Stimulated activated CD4-positive, alpha-beta T cell treated with anti-CD3 and anti-CD28 coated beads, Interleukin-12 subunit alpha, Interleukin-12 subunit beta, amount 100 ng/mL, for 24 hours (primary cell): ENCODE measurements at places on chromosomes 16 and 17.

- DNase-seq: no peak
Measured at GRCh38 chr17:50364715-50365114, 8.3 kb downstream of the MRPL27 start.

- DNase-seq: peak; percentile 89
Measured at GRCh38 chr17:35930211-35931065, at the start of gene RDM1. TSS of gene RDM1 (minus strand) at chr17:35930773. CDS start at chr17:35930727, 46 bp downstream.

- peak; percentile 34 for DNase-seq
Measured at GRCh38 chr16:89357055-89357816, 133.1 kb downstream of the ANKRD11 start.

DNA sequence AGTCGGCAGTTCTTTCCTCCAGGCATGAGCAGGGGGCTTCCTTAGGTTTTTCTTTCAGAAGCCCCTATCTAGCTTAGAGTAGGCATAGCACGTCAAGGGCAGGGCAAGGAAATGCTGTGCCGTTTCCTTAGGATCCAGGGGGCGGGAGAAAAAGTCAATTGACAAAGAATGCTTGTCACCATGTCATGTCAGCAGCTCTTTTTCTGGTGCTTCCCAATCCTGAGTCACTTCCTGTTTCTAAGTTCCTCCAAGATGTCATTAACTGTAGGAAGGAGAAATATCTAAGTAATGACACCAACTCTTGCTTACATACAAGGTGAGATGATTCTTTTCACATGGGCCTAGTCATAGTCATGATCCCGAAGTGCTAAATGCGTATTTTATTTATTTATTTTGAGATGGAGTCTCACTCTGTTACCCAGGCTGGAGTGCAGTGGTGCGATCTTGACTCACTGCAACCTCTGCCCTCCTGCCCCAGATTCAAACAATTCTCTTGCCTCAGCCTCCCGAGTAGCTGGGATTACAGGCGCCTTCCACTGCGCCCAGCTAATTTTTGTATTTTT lies 35.2 kb downstream of the GJC1 start:
- no peak for DNase-seq

DNA sequence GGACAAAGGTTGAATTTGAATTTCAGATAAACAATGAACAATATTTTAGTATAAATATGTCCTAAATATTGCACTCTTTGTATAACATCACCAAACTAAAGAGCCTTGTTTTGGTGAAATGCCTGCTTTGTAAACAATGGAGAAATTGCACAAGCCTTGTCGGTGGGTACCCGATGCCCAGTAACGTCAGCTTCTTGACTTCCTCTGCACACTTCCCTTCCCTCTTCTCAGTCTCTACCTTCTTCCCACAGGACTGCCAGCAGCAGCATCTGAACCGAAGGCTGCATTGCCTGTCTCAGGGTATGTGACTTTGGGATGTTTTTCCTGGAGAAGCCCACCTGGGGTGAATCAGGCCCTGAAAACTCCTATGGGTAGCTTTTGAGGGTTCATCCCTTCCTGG lies 113.9 kb downstream of the UTP18 start:
- DNase-seq: no peak

- no peak for DNase-seq
Measured at GRCh38 chr16:64159976-64160375, 961.9 kb downstream of the CDH11 start.

DNA sequence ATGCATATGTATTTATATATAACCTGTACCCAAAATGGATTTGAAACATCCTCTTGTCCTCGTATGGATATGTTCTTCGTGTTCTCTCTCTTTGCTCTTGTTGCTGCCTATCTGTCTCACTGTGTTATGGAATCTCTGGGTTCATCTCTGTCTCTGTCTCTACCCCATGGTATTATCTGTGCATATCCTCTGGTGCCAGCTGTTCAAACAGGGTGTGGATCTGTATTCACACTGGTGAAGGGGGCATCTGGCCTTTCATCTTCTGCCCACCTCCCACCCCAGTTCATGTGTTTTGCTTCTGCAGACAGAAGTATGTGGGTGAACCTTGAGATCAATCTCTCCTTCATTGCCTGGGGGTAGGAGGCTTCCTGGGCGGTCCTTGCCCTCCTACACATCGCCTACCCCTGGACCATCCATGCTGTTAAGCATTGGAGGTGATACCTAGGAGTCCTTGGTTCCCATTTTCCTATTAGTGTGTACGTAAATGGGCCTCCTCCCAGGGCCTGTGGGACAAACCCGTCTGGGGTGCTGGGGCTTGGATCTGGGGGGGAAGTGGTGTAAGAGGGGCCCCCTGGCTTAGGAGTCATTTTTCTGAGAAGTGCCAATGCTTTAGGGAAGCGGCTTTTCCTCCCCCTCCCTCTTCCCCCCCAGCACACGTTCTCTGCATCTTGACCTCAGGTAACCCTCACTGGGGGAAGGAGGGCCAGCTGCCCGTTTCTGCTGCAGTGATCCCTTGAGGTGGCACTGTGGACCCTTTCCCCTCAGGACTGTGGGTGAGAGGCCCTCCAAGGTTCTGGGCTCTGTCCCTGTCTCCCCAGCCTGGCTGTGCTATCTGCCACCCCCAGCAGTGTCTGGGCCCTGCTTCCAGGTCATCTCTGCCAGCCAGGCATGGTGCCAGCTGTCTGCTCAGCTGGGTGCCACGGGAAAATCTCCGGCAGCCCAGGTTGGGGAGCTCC lies 21.1 kb downstream of the RARA start:
- DNase-seq: no peak

DNA sequence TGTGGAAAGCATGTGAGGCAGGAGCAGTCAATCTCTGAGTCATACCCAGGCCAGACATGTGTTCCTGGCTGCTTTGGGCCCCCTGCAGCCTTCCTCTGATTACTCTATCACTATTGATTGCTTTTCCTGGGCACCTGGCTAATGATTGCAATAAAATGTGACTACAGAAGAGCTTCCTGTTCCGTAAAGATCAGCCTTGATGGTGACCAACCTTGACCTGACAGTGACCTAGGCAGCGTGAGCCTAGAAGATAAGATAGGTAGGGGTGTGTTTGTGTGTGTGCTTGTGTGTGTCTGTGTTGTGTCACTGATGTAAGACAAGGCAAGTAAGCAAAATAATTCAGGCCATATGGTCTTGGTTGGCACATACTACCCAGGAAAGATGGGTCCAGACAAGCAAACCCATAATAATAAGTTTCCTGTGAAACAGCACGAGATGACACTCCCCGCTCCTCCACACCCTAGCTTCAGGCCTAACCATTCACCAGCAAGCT lies 367.7 kb upstream of the CDH11 start:
- no peak for DNase-seq

- DNase-seq: no peak
Measured at GRCh38 chr16:85350973-85351372, 238.7 kb upstream of the CIBAR2 start.

GRCh38 chr16:8577678-8578304 lies 12.5 kb downstream of the TMEM114 start:
- no peak for DNase-seq

DNA sequence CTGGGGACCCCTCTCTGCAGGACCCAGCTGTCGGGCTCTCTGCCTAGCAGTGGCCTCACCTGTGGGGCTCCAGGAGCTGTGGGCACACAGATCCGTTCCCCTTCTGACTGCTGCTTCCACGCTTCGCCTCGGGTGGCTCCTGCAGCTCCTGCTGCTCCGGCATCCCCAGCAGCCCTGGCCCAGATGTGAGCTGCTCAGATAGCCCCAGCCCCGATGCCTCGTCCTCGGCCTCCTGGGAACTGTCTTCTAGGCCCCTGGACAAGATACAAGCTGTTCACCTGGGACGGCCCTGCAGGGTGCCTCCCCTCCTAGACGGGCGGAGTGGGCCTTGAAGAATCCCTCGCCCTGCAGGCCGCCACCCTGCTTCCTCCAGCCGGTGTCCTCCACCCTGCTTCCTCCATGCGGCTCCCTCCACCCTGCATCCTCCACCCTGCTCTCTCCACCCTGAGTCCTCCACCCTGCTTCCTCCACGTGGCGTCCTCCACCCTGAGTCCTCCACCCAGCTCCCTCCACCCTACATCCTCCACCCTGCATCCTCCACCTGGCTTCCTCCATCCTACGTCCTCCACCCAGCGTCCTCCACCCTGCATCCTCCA lies 11.0 kb downstream of the EMC6 start:
- DNase-seq: no peak

DNA sequence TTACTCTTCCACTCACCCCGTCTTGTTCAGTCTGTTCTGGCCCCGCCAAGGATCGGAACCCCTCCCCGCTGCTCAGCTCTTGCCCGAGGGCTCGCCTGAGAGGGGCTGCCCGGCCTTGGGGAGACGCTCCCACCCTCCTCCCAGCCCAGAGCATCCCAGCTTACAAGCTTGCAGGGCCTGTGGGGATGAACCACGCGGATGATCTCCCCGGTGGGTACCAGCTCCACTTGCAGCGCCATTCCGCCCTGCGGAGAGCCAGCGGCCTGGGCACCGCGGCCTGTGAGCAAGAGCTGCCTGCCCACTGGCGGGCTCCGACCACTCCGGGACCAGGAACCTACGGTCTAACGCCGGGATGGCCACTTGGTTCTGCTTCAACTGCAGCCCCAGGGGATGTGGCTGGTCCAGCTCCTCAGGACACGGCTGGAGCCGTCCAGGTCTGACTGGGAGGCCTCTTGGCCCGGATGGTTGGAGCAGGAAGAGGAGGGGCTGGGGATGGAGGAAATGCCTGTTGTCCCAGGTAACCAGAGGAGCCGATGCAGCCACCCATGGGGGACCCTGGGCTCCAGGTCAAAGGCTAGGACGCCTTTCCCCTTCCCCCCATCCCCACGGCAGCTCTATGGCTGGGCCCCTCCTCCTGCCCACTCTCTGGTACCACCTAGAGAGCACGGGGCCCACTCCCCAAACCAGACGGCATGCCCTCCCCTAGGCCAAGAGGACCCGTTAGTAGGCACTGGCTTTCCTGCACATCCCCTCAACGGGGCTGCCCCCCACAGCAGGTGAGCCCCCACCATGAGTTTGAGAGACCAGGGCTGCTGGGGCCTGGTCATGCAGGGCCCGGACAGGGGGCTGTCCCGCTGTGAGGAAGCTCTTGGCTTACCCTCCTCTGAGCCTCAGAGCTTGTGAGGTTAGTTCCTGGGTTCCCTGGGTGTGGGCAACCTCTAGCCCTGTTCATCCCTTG lies at the start of gene MYO1C:
MYO1C (minus strand) TSS at position 438 of the 958 bp plus-strand sequence; CDS start at position 239, 199 bp downstream.
- no peak for DNase-seq

- no peak for DNase-seq
Measured at GRCh38 chr17:1467898-1468492, 12.0 kb upstream of the CRK start.

DNA sequence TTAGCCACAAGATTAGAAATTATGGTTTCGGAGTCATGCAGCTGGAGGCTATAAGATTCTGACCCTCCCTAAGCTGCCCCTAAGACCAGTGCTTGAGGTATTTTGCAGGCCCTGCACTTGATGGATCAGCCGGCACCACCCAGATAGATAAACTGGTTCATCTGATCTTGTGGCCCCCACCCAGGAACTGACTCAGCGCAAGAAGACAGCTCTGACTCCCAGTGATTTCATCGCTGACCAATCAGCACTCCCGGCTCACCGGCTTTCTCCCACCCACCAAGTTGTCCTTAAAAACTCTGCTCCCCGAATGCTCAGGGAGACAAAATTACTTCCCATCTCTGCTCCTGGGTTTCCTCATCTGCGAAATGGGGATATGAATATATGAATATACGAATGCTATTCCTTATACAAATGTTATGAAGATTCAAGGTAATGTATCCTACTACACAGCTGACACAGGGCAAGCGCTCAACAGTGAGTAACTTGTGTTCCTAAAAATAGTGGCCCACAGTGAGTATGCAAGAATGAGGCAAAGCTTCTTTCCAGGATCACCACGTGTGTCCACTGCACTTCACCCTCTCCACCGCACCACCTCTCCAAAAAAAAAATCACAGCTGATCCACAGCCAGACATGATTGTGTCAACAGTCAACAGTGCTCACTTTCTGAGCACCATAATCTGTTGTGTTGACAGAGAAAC lies 33.3 kb upstream of the C16orf82 start:
- DNase-seq: no peak

DNA sequence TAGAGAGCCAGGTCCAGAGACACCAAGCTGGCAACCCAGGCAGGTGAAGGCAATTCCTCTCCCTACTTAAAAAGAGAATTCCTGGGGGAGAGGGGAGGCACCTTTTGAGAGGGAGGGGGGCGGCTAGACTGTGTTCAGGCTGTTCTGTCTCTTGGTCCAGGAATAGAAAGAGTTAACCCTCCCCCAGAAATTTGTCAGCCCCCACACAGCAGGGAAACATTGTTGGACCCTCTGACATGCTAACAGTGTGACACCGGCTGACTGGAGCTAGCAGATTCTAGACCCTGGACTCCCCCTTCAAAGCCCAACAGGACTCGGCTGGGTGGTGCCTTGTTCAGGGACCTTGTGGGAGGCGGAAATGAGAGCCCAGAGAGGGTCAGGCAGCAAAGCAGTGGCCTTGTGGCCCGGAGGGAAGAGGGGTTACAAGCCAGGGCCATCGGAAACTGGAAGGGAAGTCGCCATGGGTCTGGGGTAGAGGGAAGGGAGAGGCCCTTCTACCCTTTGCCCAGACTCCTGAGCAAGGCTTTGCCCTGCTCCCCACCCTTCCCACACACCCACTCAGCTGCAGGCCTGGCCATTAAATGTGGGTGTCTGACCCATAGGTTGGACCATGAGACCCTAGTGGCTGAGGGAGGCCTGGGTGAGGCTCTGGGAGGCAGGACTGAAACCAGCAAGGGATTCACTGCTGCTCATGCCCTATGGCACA lies 44.6 kb downstream of the RAI1 start:
- DNase-seq: no peak

GRCh38 chr16:8852534-8852933 lies 16.3 kb downstream of the CARHSP1 start:
- DNase-seq: no peak

- no peak for DNase-seq
Measured at GRCh38 chr17:44118427-44119050, 4.9 kb downstream of the HDAC5 start.

GRCh38 chr16:17348042-17348783 lies 122.5 kb downstream of the XYLT1 start:
- no peak for DNase-seq

DNA sequence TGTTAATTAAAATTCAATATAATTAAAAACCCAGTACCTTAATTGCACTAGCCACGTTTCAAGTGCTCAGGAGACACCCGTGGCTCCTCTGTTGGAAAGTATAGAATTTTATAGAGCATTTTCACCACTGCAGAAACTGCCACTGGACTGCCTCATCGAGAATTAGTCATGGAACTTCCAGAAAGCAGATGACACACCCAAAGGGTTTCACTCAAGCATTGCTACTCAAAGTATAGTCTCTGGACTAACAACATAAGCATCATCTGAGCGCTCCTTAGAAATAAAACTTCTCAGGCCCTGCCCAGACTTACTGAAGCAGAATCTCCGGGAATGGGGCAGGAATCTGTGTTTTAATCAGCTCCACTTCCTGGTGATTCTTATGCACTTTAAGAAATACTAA lies 63.5 kb upstream of the GPR139 start:
- no peak for DNase-seq

- DNase-seq: no peak
Measured at GRCh38 chr16:62149631-62150030, 113.4 kb upstream of the CDH8 start.

- DNase-seq: no peak
Measured at GRCh38 chr17:82878527-82878926, 38.7 kb upstream of the ZNF750 start.

- DNase-seq: no peak
Measured at GRCh38 chr17:66468241-66469087, 166.1 kb downstream of the PRKCA start.

GRCh38 chr16:17759451-17760390 lies 289.0 kb upstream of the XYLT1 start:
- no peak for DNase-seq
